ENCODE measurements at places on chromosomes 7 and 10.

- DNase-seq, result no peak
Measured at GRCh38 chr7:29146057-29146706, at the start of gene CPVL. Gene CPVL, minus strand, starts transcription at chr7:29146537. Its CDS starts 25,476 bp downstream, at chr7:29121061.

DNA sequence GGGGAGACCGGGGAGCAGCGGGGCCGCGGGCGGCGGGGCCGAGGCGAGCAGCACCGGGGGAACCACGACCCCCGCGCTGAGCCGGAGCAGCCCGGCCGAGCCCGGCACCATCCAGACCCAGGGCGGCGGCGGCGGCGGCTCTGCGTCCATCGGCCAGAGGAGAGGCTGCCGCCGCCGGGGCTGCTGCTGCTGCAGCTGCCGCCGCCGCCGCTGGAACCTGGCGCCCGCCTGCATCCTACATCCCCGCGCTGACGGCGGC lies 190 bp downstream of the TCERG1L start:
- no peak for DNase-seq

DNA sequence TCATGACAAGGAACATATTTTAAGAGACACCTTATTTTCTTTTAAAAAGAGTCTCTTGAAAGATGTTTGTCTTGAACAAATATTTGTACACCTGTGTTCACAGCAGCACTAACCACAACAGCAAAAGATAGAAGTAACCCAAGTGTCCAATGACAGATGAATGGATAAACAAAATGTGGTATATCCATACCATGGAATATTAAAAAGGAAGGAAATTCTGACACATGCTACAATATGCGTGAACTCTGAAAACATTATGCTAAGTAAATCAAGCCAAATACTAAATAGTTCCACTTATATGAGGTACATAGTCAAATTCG lies 17.8 kb downstream of the SGMS1 start:
- no peak for DNase-seq

- DNase-seq, result no peak
Measured at GRCh38 chr10:117884093-117884492, 162.6 kb downstream of the RAB11FIP2 start.

DNA sequence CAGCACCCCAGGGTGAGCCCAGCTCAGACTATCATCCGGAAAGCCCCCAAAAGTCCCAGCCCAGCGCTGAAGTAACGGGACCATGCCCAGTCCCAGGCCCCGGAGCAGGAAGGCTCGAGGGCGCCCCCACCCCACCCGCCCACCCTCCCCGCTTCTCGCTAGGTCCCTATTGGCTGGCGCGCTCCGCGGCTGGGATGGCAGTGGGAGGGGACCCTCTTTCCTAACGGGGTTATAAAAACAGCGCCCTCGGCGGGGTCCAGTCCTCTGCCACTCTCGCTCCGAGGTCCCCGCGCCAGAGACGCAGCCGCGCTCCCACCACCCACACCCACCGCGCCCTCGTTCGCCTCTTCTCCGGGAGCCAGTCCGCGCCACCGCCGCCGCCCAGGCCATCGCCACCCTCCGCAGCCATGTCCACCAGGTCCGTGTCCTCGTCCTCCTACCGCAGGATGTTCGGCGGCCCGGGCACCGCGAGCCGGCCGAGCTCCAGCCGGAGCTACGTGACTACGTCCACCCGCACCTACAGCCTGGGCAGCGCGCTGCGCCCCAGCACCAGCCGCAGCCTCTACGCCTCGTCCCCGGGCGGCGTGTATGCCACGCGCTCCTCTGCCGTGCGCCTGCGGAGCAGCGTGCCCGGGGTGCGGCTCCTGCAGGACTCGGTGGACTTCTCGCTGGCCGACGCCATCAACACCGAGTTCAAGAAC lies 1.1 kb downstream of the VIM start:
- peak; percentile 81 for DNase-seq
